Activated CD8-positive, alpha-beta memory T cell treated with anti-CD3 and anti-CD28 coated beads for 1 hour (primary cell): ENCODE measurements at places on chromosomes 5 and 9.

DNA sequence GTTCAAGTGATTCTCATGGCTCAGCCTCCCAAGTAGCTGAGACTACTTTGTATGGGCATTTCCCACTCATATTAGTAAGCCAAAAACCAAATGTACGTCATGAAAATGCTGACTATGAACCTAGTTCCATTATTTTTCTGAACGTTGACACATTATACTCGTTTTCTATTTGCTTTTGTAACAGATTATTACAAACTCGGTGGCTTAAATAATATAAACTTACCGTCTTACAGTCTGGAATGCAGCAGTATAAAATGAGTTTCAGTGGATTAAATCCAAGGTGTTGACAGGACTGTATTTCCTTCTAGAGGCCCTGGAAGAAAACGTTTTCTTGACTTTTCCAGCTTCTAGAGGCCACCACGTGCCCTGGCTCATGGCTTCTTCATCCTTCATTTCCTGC lies 517.0 kb downstream of the GADD45G start:
- DNase-seq: no peak

GRCh38 chr9:98727428-98727827 lies 18.7 kb upstream of the GABBR2 start:
- DNase-seq: no peak

DNA sequence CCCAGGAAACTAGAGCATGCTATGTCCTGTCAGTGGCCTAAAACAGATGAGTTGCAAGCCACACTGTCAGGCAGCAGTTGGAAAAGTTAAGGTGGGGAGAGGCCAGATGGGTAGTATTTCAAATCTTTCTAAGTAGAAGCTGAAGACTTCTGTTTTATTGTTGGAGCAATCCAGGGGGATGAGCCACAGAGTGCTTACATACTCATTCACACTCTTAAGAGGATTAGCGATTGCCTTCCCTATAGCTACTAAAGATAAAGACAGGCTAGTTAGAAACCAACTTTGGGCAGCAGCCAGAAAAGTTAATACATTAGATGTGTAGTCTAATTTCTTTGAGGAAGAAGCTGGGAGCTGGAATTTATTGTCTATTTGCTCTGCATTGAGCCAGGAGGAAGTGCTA lies 61.7 kb upstream of the ELAVL2 start:
- DNase-seq: no peak

GRCh38 chr5:124162767-124163532 lies 583.5 kb downstream of the ZNF608 start:
- no peak for DNase-seq

- no peak for DNase-seq
Measured at GRCh38 chr5:158715592-158715991, 384.1 kb downstream of the EBF1 start.

- DNase-seq: no peak
Measured at GRCh38 chr5:145867806-145868205, 5.0 kb downstream of the GRXCR2 start.

GRCh38 chr9:33919276-33919897 lies 102.4 kb downstream of the UBE2R2 start:
- DNase-seq: no peak

GRCh38 chr5:36240779-36241630 lies 720 bp downstream of the NADK2 start:
- DNase-seq: no peak

GRCh38 chr9:25684321-25684720 lies 6.1 kb upstream of the TUSC1 start:
- no peak for DNase-seq

GRCh38 chr5:30195036-30195435 lies 998.5 kb upstream of the CDH6 start:
- DNase-seq: no peak

DNA sequence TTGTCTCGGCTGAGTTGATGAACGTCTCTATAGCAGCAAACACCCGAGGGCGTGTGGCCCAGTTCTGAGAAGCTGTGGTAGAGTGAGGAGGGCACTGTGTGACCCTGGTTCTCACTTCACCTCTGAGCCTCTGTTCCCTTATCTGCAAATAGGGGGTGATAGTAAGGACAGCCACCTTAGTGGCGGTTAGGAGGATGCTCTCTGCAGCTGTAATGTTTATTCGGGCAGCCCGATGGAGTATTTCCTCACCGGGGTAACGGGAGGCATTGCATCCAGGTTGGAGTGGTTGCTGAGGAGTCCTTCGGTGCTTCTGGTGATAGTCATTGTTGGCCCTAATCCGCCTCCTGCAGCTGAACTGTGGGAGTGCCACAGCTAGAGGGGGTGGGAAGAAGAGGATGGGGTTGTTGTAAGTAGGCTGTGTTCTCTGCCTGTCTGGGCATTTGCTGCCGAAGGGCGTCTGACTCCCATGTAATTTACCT lies 13.9 kb downstream of the PRRC2B start:
- no peak for DNase-seq

DNA sequence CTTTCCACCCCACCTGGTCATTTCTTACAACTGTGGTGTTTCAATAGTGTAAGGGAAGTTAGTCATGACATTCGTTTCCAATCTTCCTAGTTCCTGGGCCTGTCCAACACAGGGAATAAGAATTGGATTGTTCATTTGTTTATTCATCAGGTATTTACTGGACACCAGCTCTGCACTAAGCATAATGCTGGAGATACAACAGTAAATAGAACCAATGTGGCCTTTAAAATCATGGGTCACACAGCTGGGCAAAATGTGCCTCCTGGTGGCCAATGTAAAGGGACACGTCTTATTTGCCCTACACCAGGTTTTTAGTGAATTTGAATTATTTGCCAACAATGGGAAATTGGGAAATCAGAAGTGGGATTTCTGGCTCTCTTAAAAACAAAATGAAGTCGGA lies 10.4 kb downstream of the ABLIM3 start:
- no peak for DNase-seq

DNA sequence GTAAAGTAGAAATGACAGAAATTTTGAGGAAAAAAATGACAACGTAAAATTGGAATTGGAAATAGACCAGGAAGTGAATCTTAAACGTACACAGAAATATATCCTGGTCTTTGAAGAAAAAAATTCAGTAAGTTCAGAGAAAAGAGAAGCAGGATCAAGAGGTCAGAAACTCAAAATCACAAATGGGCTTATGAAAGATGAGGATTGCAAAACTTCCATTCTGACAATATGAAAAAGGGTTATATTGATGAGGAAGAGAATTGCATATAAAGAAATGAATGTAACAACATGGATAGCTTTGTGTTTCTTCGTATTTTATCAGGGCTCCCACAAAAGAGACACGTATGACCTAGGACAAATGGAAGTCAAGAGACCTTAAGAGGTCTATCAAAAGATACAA lies 58.1 kb downstream of the OXCT1 start:
- no peak for DNase-seq

DNA sequence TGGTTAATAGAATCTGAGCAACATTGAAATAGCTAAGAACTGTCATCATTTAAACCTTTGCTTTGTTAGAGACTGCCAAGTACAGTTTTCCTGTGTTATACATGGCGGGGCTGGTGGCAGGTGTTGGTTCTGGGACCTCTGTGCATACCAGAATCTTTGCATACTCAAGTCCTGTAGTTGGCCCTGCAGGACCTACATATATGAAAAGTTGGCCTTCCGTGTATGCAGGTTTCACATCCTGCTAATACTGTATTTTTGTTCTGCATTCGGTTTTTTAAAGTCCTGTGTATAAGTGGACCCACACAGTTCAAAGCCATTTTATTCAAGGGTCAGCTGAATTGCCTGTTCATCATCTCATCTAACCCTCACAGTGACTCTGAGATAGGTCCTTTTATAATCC lies 36.4 kb downstream of the LARP1 start:
- no peak for DNase-seq

DNA sequence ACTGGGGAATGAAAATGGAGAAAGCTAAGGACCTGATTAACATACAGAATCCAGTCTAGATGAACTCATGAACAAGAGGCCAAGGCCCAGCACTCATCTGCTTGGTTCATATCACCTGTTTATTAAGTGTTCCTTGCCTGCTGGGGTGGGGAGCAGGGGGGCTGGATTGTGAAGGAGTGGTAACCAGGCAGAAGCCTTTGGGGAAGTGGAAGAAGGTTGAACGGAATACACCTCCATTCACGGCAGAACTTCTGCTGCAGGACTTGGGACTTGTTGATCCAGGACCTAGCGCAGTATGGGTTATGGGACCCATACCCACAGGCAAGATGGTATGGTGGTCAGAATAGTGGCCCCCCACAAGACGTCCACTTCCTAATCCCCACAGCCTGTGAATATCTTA lies 8.8 kb upstream of the SEPTIN8 start:
- DNase-seq: no peak

GRCh38 chr5:89437450-89438435 lies 554.8 kb upstream of the MEF2C start:
- no peak for DNase-seq

GRCh38 chr5:179609834-179610108 lies 13.7 kb downstream of the HNRNPH1 start:
- DNase-seq: no peak

- no peak for DNase-seq
Measured at GRCh38 chr5:88092958-88093605, 175.6 kb downstream of the TMEM161B start.

DNA sequence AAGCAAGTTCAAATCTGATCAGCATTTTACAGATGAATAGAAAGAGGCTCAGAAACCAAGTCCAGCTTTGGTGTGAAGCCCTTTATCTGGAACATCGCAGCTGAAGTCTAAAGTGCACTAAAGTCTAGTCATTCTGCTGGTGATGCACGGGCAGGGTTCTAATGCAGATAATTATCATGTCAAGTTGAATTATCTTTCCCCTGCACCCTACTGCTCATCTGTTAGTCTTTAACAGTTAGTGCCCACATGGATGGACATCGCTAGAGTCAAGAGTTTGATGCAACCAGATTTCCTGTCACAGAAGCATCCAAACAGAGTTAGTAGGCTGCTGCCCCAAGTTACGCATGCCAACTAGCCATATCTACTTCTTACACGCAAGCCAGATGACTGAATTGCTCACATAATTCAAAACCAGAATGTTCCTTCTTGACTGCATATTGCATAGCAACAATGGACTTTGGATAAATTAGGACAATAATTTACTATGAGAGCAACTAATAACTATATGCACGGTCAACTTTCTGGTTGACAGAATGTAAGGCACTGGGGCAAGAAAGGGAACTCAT lies 1.6 kb upstream of the TOMM5 start:
- DNase-seq: no peak

DNA sequence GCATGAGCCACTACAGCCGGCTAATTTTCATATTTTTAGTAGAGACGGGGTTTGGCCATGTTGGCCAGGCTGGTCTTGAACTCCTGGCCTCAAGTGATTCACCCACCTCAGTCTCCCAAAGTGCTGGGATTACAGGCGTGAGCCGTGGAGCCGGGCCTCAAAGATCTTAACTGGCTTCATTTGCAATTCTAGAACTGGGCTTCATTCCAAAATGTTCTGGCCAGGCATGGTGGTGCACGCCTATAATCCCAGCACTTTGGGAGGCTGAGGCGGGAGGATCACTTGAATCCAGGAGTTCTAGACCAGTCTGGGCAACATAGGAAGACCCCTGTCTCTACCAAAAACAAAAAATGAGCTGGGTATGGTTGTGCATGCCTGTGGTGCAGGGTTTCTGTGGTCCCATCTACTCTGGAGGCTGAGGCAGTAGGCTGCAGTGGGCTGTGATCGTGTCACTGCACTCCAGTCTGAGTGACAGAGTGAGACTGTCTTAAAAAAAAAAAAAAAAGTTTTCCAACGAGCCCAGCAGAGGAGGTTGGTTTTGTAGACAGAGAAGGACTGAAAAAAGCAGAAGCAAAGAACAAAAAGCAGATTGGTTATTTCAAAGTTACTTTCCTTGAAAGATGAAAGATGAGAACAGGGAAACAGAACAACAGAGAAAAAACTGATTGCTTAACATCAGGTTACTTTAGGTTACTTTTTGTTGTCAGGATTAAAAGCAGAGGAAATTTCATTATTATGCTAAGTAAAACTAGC lies 78.2 kb downstream of the ANKRD55 start:
- no peak for DNase-seq

GRCh38 chr5:41738710-41739354 lies 131.4 kb downstream of the OXCT1 start:
- DNase-seq: no peak

- DNase-seq: no peak
Measured at GRCh38 chr5:92320446-92320845, 937.3 kb upstream of the ARRDC3 start.

- DNase-seq: no peak
Measured at GRCh38 chr5:159244163-159244562, 18.9 kb upstream of the UBLCP1 start.

DNA sequence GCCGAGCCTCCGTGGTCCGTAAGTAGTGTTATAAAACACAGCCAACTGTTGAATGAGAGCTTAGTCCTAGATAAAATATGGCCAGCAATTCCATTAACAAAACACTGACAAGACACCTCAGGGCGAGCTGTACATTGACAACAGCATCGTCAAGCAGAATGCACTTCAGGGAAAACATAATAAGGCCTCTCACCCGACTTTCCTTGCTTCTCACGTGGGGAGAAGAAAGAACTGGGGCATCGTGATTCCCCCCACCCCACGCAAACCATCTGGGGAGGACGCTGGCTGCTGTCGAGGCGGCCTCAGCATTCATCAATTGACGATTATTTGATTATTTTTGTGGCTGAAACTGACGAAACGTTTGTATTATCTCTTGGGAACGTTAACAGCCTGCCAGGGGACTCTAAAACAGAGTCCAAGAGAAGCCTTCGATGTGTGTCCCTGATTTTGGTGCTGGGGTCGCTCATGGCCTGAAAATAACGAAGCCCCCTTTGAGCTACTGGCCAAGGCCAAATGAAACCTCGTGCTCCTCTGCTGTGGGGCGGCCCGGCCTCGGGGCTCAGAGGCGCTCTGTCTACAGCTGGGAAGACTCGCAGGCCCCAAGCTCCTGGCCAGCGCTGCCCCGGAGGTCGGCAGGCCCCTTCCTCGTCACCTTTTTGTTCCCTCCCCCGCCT lies 464 bp downstream of the GDF9 start:
- DNase-seq: no peak

DNA sequence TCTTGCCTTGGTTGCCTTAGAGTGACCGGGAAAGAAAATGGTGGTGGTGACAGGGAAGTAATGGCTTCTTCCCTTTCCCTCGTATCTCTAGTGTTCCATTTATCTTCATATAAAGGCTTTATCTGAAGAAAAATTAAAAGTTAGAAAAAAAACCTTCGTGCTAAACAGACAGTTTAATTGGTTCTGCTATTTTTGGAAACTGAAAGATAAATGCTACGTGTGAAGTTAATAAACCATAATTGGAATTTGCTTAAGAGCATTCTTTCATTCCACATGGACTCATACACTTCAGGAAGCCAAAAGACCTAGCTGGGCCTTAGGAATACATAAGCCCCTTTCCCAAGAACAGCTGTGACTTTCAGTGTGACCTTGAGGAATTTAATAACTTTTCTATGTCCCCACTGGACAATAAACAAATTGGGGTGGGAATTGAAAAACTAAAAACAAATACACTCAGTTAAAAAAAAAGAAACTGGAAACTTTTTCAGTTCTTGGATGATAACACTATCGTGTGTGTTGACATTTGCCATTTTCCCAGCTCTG lies 818.8 kb upstream of the WWC1 start:
- no peak for DNase-seq
